ENCODE measurements at places on chromosomes 16 and 17.

- DNase-seq = no peak
Measured at GRCh38 chr16:65681406-65681805, 559.5 kb upstream of the CDH11 start.

DNA sequence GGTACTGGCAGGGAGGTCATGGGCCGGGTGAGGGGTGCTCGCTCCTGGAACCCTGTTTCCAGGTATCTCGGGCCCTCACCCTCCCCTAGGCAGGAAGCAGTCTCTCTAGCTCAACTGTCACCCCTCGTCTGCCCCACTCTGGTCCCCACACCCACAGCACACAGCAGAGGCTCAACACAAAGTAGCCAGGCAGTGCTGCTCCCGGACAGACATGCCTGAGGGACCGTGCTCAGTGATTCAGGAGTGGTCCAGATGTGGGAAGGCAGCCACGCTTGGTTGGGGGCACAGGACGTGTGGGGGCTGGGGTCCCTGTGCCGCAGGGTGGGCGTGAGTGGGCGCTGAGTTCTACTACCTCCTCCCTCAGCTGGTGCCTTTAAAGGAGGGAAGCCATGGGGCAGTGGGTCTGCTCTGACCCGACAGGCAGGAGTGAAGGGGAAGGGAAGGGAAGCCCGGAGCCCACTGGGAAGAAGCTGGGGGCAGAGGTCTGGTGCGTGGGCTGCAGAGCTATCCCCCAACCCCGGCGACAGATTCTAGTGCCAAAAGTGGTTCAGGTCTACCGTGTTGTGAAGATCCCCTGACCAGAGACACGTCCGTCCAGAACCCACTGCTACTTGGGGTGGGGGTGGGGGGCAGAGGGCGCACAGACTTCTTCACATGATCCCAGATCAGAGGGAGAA, 11.8 kb downstream of the SLC16A3 start:
- DNase-seq = no peak

GRCh38 chr16:19607616-19608280, 52.2 kb downstream of the VPS35L start:
- DNase-seq = no peak

DNA sequence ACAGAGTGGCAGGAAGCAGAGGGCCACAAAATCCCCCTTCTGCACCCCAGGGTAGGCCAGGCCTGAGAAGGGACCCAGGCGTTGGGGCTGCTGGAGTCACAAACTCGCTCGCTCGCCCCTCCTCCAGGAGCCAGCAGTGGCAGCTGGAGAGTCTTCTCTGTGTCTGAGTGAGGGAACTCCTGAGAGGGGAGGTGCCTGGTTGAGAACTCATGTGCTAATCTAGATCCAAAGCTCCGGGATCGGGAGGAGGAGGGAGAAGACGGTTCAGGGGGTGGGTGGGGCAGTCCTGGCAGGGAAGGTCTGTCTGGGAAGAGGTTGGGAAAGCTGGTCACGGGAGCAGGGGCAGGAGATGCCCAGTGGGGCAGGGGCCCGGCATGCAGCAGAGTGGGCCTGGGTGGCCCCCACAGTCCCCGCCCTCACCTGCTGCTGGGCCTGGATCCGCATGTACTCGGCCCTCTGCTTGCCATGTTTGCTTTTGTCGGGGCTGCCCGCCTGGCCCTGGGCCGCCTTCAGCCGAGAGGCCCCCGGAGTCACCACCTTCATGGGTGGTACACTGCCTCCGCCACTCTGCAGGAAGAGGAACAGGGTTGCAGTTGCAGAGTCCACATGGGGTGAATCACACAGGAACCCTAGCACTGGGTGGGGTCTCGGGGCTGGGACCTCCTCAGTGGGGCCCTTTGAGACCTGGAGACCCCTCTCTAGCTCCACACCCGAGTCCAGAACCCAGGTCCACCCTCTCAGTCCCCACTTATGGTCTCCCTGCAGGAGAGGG, 62.2 kb downstream of the SRCIN1 start:
- no peak for DNase-seq

Data from activated T-helper 1 cell treated with Interleukin-2 at 50 U/mL for 16 hours (primary cell).